ENCODE measurements at places on chromosomes 4 and X.
A peak's percentile ranks its signal among the peaks of the same experiment; 100 is the strongest.

DNA sequence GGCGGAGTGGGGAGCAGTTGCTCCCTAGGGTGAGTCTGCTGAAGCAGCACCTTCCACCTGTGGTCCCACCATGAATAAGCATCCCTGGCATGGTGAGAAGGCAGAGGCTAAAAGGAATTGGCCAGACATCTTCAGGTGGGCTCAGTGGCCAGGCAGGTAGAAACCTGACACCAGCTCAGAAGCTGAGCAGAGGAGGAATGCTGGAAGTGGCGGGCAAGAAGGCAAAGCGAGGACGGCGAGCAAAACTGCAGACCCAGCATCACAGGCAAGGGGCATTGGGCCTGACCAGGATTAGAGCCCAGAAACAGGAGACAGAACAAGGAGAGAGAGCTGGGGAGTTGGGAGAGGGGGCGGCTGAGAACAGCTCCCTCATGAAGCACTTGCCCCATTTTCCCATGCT lies 25.3 kb downstream of the TSC22D3 start:
- DNase-seq, result no peak

DNA sequence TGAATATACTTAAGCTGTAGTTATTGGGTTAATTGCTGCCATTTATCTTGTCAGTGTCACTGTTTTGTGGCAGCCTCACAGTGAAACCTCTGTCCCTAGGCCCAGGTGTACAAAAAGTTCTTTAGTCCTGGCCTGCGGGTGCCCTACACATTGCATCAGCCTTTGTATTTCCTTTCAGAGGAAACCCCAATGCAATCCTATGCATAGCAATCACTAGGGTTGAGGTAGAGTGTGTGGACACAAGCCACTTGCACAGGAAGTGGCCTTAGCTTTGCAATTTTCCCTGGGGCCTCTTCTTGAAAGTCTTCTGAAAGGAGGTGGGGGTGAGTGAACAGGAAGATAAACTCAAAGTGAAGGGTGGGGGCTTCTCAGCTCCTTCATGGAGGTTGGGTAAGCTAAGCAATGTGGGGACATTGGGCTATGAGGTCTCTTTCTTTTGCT lies 27.8 kb downstream of the VSIG4 start:
- no peak for DNase-seq

DNA sequence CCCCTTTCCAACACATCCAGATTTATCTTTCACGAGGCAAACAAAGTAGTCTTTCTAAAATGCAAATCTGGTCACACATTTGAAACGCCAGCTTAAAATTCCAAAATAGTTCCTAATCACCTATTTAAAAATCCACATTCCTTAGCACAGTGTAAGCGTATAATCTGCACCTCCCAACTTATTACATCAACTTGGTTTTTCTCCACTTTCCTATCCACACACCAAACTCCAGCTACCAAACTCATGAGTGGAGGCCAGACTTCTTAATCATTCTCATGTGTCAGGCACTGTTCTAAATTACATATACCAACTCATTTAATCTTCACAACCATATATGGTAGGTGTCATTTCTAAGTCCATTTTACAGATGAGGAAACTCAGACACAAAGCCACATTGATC lies 33.8 kb downstream of the ENOX2 start:
- no peak for DNase-seq

DNA sequence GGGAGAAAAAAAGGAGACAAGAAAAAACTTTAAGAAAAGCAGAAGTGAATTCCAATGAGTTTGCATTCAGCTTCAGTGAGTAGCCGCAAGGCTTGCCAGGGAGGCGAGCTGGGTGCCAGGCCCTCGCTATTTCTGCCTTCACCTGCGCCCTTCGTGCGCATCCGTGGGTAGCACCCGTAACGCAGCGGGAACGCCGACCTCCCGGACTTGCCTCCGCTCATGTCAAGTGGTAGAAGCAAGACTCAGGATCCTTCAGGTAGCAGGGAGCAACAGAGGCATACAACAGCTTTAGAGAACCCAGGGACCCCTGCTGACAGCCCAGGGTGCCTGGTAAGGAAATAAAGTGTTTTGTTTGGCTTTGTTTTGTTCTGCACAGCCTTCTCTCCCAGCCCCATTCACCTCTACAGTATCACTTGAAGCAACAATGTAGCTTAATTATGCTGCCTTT lies 140.0 kb upstream of the BCOR start:
- no peak for DNase-seq

GRCh38 chr4:109290918-109291317 lies 11.5 kb downstream of the COL25A1 start:
- no peak for DNase-seq

DNA sequence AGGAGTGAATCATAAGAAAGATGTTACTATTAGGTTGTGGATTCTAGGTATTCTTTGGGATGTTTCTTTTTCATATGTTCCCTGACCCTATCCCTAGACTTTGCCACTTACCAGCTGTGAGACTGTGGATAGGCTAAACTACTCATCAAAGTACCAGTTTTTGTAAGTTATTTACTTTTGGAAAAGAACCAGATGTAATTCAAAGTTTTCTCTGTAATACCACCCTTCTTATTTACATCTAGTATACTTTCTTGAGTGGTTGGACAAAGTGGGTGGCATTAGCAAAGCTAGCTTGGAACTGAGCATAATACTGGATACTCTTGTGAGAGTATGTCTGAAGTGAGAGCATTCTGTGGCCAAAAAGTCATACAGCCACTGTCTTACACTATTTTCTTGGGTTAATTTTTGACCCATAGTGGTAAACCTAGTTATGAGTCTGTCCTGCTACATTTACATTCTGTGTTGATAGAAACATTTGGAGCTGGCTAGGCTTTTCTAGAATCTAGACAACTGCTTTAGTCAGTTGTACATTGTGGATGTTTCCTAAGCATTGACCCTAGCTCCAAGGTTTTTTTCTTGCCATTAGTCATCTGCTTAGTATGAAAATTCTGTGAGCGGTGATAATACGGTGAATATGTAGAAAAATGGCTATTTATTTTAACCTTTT lies 41.7 kb downstream of the KDM6A start:
- peak; percentile 14 for DNase-seq

- DNase-seq, result no peak
These were observed 44.7 kb upstream of the FGF13 start for GRCh38 chrX:138756234-138756633.

DNA sequence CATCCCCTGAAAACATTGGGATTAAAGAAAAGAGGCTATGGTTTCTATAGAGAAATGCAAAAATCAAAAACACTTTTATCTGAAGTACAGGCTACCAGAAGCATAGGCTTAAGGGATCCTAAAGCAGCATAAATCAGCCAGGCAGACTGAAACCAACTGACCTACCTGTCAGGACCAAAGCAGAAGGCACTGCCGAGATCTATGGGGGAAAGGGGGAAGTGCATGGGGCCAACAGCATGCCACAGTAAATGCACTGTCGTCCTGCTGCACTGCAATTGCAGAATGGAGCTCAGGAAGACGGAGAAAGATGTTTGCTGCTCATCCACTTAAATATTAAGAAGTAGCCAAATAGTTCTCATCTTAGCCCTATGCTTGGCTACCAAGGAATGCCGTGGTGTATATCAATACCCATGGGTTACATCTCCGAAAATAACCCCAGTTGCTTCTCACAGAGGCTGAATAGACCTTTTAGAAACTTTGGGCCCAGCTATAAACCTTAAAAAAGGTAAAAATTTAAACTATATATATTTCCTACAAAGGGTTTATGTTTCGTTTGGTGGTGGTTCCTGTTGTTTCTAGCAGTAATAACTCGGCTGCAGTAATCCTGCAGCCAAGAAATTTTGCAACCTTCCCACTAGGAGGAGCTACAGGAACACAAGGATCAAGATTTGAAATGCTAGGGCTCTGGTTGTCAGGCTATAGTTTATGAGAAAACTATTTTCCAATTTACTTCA lies 312.2 kb upstream of the DIAPH2 start:
- DNase-seq, result no peak

- no peak for DNase-seq
These were observed 179.1 kb upstream of the MAB21L2 start for GRCh38 chr4:150402871-150403272.

DNA sequence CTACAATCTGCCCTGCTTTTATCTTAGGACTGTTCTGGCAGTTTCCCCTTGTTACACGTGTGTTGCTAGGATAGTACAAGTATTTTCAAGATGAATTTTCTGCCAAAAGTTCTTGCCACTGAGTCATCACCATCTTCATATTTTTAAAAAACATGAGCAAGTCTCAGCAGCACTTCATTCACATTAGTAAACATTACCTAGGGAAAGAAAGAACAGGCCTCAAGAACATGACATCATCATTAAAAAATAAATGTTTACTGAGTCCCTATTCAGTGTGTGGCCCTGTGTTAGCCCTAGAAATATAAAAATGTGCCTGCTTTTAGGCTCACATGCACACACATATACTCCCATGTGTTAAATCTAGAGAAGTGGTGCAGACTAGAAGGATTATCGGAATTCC lies 18.7 kb upstream of the GPC3 start:
- DNase-seq, result peak; percentile 58

GRCh38 chrX:64338296-64338695 lies 57.0 kb downstream of the MTMR8 start:
- no peak for DNase-seq

DNA sequence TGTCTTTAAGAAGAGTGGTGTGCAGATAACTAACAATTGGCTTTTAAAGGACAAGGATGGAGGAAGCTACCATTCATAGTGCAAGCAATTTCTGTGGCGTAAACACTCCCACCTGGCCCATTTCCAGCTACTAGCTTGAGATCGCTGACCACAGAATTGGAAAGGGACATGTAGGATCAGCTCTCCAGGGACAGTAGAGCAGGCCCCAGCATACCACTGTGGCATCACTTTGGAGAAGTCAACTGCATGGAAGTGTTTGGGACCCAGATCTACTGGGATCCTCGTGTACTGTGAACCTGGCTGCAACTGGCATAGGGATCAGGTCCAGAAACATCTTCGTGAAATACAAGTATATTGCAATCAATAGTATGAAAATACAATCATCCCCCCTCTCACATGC lies 515.0 kb downstream of the INPP4B start:
- no peak for DNase-seq

- peak; percentile 40 for DNase-seq
These were observed 59.4 kb downstream of the POLR2B start for GRCh38 chr4:57037982-57038604.

GRCh38 chr4:88584471-88584900 lies 7.8 kb upstream of the HERC3 start:
- DNase-seq, result no peak

- no peak for DNase-seq
These were observed 28.4 kb upstream of the SLITRK4 start for GRCh38 chrX:143664302-143664701.

DNA sequence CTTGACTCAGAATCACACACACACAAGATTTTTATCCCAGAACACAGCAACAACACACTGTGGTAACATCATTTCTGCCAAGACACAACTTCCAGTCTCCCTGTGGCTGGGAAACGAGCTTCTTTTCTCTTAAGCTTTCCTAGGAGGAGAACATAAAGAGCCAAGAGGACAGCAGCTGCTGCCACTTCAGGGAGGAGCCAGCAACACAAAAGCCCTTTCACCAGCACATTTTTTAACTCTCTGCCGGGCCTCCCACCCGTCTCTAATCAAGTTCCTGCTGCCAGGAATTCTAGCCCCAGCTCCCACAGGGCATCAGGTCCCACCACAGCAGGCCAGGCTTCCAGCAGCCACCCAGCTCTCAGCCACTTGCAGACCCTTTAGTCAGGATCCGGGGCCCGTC lies 22.4 kb downstream of the FAT1 start:
- DNase-seq, result peak; percentile 51

DNA sequence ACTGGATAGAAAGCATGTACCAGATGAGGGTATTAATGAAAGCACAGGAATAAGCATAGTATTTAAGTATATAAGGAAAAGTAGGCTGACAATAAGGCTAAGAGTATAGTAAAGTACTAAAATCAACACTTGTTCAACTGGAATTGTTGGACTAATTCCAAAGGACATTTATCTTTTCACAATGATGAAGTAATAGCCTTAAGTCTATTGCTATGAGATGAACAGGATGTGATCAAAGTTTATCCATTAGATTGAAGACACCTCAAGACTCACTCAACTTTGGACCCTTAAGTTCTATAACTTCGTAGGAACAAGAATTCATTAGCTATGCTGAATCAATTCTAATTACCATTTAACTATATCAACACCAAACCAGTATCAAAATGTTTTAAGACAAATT lies 7.6 kb downstream of the MAD2L1 start:
- no peak for DNase-seq

GRCh38 chrX:97704881-97705280 lies 821.2 kb downstream of the RPA4 start:
- DNase-seq, result no peak

- no peak for DNase-seq
These were observed 69.9 kb upstream of the NRK start for GRCh38 chrX:105752338-105752956.

DNA sequence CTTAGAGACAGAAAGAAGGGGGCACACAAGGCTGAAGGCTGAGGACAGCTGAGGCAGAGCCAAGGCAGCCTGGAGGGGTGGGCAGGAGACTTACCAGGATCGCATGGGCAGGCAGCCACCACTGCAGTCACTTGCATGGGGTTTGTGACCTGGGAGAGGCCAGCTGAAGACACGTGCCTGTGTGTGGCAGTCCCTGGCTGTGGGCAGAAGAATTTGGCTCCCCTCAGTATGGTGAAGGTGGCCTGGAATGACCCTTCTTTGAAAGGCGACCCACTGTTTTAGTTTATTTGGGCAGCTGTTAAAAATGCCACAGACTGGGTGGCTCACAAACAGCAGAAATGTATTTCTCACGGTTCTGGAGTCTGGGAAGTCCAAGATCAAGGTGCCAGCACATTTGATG lies 22.1 kb upstream of the SLC34A2 start:
- DNase-seq, result no peak

GRCh38 chr4:64407000-64407399 lies 2.2 kb downstream of the TECRL start:
- DNase-seq, result no peak

DNA sequence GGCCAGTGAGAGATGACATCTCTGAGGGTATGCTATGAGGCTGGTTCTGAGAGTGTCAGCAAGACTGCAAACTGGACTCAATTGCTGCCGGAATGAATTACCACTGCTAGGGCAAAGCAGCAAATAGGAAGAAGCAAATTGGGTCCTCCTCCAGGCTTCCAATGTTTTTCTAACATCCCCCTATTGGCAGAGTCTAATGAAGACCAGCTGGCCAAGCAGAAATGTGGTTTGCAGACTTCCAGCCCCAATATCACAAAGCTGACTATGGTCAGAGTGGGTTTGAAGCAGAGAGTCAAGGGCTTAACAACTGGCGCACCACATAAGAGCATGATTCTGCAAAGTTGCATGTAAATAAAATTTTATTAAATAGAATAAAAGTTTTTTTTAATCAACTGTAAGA lies 225.4 kb upstream of the GLRA2 start:
- DNase-seq, result no peak

GRCh38 chr4:2076908-2077536 lies 17.9 kb downstream of the NAT8L start:
- DNase-seq, result no peak

- DNase-seq, result no peak
These were observed 75.7 kb upstream of the ARHGAP24 start for GRCh38 chr4:85399270-85399669.

GRCh38 chrX:24577091-24577490 lies 70.1 kb downstream of the PCYT1B start:
- DNase-seq, result no peak

Measured in NCI-H226 (cell line).